NCI-H187 treated with DMSO at 0.1 percent for 48 hours (cell line): ENCODE measurements at places on chromosomes 7 and 10.

GRCh38 chr7:159028508-159029401, 115.9 kb downstream of the VIPR2 start:
- DNase-seq = no peak

GRCh38 chr7:151812967-151813366, 63.9 kb downstream of the PRKAG2 start:
- DNase-seq = no peak

GRCh38 chr7:65983965-65984658, 2.1 kb upstream of the GUSB start:
- DNase-seq = no peak

- no peak for DNase-seq
Measured at GRCh38 chr10:73614720-73615119, 23.6 kb upstream of the USP54 start.

- no peak for DNase-seq
Measured at GRCh38 chr7:148598351-148598750, 7.8 kb downstream of the C7orf33 start.
